ENCODE measurements at places on chromosomes 12 and 14.

DNA sequence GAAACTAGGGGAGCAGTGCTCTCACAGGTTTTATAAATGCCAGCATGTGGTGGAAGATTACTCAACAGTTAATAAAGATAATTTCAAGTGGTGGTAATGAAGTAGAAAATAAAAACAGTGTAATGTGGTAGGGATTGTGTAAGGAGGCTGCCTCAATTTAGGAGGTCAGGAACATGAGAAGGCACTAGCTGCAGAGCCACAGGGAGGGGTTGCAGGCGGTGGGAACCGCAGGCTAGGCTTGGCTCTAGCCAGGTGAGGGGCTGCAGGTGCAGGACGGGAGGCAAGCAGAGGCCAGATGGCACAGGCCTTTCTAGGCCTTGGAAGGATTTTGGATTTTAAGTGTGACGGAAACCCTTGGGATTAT is 768 bp downstream of the METTL25 start:
- peak; percentile 2 for DNase-seq

DNA sequence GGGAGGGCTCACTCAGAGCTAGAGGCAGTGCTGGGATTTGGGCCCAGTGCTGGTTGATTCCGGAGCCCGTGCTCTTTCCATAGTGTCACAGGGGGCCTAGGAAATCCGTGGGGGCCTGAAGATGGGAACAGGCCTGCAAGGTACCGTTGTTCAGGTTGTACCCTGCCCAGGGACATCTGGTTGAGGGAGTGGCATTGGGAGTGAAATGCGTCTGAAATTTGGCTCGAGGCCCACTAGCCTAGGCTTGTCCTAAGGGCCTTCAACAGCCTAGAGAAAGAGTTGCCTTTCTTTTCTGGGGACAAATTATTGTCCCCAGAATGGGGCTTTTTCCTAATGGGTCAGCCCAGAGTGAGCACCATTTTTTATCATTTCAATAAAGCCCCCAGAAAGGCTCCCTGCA is 26.4 kb upstream of the FAM222A start:
- no peak for DNase-seq

- DNase-seq = peak; percentile 52
Measured at GRCh38 chr14:77615361-77616132, 890 bp downstream of the SPTLC2 start.

DNA sequence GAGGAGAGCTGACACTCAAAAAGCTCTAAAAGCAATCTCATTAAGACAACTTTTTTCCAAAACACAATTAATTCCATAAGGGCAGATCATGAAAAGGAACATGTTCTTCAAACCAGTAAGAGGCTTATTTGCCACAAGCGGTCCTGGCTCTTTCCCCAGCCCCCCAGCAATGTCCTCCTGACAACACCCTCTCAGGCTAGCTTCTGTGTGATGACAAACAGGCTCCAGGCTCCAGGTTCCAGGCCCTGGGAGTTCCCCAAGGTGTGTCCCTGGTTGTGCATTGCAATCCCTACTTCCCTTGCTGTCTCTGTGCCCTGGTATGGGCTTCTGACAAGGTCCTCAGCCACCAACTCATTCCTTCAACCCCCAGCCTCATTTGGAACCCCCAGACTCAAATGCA is 8.9 kb downstream of the HVCN1 start:
- no peak for DNase-seq

- peak; percentile 53 for DNase-seq
Measured at GRCh38 chr12:28742791-28743190, 406.3 kb upstream of the FAR2 start.

GRCh38 chr12:6065863-6066199 is 58.6 kb downstream of the VWF start:
- no peak for DNase-seq

- DNase-seq = no peak
Measured at GRCh38 chr14:26395726-26396125, 202.1 kb downstream of the NOVA1 start.

GRCh38 chr12:45743247-45743646 is 13.7 kb downstream of the ARID2 start:
- DNase-seq = no peak

- DNase-seq = no peak
Measured at GRCh38 chr12:18979401-18980126, 150.0 kb upstream of the PLEKHA5 start.

GRCh38 chr12:78062786-78063185 is 232.1 kb downstream of the NAV3 start:
- DNase-seq = peak; percentile 68

- peak; percentile 3 for DNase-seq
Measured at GRCh38 chr12:25017336-25017735, 68.4 kb upstream of the BCAT1 start.

DNA sequence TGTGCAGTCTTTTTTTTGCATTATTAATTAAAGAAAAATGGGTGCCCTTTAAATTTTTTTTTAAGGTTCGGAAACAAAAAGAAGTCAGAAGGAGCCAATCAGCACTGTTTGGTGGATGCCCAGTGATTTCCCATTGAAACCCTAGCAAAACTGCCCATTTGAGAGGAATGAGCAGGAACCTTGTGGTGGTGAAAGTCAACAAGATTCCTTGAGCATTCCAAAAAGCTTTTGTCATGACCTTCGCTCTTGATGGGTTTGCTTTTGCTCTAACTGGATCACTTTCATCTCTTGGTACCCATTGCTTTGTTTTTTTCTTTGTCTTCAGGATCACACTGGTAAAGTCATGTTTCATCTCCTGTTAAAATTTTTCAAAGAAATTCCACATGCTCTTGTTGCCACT is 54.1 kb downstream of the ADIPOR2 start:
- peak; percentile 9 for DNase-seq

- no peak for DNase-seq
Measured at GRCh38 chr14:79229383-79229909, 981.9 kb downstream of the DIO2 start.

GRCh38 chr14:21042918-21043317 is 756 bp downstream of the RNASE7 start:
- no peak for DNase-seq

DNA sequence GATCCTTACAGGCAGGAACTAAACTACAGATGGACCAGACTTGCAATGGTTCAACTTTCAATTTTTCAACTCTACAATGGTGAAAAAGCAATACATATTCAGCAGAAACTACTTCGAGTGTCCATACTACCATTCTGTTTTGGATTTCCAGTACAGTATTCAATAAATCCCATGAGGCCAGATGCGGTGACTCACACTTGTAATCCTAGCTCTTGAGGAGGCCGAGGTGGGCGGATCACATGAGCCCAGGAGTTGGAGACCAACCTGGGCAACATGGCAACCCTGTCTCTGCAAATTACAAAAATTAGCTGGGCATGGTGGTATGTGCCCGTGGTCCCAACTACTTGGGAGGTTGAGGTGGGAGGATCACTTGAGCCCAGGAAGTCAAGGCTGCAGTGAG is 336.1 kb downstream of the MED13L start:
- peak; percentile 45 for DNase-seq

DNA sequence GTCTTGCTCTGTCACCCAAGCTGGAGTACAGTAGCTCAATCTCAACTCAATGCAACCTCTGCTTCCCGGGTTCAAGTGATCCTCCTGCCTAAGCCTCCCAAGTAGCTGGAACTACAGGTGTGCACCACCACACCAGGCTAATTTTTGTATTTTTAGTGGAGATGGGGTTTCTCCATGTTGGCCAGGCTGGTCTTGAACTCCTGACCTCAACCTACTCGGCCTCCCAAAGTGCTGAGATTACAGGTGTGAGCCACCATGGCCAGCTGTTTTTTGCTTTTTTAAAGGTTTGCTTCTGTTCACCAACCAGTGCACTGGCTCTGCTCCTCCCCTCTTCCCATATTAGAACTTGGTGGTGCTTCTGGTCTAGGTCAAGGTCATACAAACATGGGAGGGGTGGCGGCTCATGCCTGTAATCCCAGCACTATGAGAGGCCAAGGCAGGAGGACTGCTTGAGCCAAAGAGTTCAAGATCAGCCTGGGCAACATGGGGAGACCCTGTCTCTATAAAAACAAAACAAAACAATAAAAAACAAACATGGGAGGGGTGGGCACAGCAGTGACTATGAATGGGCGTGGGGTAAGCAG is 20.4 kb upstream of the PAPOLA start:
- no peak for DNase-seq

- no peak for DNase-seq
Measured at GRCh38 chr14:105332350-105332874, 17.9 kb downstream of the PACS2 start.

DNA sequence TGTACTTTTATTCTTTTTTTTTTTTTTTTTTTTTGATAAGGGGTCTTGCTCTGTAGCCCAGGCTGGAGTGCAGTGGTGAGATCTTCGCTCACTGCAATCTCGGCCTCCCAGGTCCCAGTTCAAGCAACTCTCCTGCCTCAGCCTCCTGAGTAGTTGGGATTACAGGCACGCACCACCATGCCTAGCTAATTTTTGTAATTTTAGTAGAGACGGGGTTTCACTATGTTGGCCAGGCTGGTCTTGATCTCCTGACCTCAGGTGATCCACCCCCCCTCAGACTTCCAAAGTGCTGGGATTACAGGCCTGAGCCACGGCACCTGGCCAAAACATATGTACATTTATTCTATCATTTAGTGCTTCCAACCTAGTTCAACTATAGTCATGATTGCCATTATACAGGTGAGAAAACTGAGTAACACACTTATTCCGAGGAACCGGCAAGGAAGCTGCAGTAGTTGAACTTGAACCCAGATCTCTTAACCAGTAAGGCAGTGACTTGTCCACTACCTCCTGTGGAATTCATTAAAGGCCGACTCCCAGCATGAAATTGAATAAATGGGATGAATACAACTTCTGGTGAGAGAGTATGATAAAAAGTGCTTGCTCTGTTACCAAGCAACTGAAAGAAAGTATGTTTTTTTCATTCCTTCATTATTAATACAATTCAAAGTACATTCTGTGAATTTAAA is 755 bp upstream of the ATF7IP start:
- no peak for DNase-seq

GRCh38 chr12:115386946-115387345 is 703.0 kb upstream of the TBX3 start:
- DNase-seq = no peak

DNA sequence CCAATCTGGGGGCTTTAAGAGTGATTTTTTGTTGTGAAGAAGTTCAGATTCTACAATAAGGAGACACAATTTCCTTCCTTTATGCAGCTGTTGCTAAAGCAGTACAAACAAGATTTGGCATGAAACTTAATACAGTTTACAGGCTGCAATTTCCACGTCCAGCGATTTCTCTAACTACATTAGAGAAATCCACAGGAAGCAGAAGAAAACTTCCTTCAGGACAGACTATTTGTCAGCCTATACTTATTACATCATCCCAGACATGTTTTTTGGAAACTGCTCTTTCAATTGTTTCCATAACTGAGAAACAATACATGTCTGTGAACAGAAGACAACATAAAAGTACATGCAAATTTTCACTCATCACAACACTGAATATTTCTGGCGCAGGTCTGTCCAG is 204.3 kb downstream of the TTC7B start:
- DNase-seq = no peak

GRCh38 chr12:108633534-108634248 is at the start of gene SELPLG:
Gene SELPLG, minus strand, starts transcription at chr12:108633894. Its CDS starts 9,587 bp downstream, at chr12:108624307.
- no peak for DNase-seq
